ENCODE measurements at places on chromosomes 12 and 14. TPM values are rescaled to one million over a fixed set of nuclear protein-coding genes. Genes with fewer than 3 reads are reported as not detected.

GAS2L3 gene
- total RNA-seq: 9.3 TPM

GRCh38 chr14:27730204-27730603, 1036.4 kb upstream of the FOXG1 start:
- DNase-seq: no peak

GRCh38 chr12:49031573-49032161, 13.1 kb upstream of the PRKAG1 start:
- DNase-seq: no peak

SVOP gene
- not detected for total RNA-seq

ZNF740 gene
- total RNA-seq: 22.2 TPM

GRCh38 chr14:78088916-78089315, 81.3 kb upstream of the NRXN3 start:
- no peak for DNase-seq
